ENCODE measurements at places on chromosomes 2 and 18.
A peak's percentile ranks its signal among the peaks of the same experiment; 100 is the strongest.

- no peak for DNase-seq
These were observed 259.2 kb downstream of the IRS1 start for GRCh38 chr2:226540204-226540994.

GRCh38 chr2:62140426-62141141 is 55.3 kb upstream of the B3GNT2 start:
- DNase-seq: no peak

GRCh38 chr2:236767941-236768340 is 198.3 kb downstream of the ACKR3 start:
- DNase-seq: peak; percentile 88

GRCh38 chr2:134782792-134783191 is 55.6 kb upstream of the ACMSD start:
- DNase-seq: peak; percentile 84

- DNase-seq: peak; percentile 62
These were observed 761.8 kb upstream of the ACVR2A start for GRCh38 chr2:147082850-147083522.

DNA sequence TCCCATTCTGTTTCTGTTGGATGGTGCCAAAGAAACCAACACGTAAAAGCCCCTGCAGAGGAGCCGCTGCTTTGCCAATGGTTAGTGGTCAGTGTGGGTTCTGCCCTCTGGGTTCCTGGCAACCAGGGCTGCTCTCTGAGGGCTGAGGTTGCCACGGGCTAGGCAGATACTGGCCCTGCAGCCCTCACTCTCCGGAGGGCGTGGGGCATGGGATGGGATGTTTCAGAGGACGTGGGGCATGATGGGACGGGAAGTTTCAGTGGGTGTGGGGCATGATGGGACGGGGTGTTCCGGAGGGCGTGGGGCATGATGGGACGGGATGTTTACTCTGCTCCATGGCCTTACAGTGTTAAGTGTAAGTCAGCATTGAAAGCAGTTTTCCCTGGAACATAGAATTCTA is 34.2 kb downstream of the ADI1 start:
- no peak for DNase-seq

- DNase-seq: peak; percentile 76
These were observed 218.7 kb upstream of the PIEZO2 start for GRCh38 chr18:11368020-11368419.

DNA sequence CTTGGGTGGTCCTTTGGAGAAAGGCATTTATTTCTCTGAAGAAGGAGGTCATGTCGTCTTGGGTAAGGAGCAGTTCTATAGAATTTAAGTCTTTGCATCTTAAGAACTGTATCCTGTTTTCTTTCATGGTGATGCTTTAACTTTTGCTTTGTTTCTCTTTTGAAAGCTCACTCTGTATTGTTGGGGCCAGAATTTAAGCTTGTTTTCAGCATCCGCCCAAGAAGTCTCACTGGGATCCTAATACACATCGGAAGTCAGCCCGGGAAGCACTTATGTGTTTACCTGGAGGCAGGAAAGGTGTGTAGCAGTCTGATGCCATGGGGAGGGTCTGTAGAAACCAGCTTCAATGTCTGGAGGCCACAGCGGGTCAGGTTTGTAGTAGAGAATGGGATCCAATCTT is 64.7 kb upstream of the TTC39C start:
- DNase-seq: no peak

DNA sequence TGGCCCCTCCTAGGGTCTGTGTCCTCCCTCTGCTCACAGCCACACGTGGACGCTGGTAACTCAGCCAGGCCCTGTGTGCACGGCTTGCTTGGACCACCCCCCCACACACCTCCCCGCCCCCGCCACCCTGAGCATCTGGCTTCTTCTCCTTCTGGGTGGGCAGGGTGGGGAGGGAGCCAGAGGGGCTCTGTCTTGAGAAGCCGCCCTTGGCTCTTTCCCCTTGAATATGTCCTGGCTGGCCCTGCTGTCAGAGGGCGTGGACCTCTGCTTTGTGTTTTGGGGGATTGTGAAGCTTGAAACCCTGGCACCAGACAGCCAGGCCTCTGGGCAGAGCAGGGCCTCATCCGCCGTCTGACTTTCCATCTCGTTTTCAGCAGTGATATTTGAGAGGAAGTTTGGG is 72.1 kb downstream of the GLI2 start:
- DNase-seq: no peak

GRCh38 chr2:178306352-178307073 is 112.2 kb downstream of the OSBPL6 start:
- peak; percentile 30 for DNase-seq

- no peak for DNase-seq
These were observed 11.2 kb upstream of the MYO3B start for GRCh38 chr2:170166735-170167134.

DNA sequence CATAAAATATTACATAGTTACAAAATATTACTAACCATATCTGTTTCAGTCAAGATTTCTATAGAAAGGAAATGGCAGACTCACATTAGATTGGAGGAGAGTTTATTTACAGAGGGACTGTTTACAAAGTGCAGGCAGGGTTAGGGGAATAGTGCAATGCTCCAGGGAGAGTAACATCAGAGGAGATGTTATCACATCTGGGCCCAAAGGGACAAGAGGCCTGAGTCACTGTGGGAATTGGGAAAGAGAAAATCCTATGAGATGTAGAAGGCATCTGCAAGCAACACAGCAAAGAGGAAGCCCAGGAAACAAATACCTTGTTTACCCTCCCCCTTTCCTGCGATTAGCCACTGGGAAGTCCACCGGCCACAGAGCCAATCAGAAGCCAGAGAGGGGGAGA is 227.3 kb upstream of the TANK start:
- no peak for DNase-seq

GRCh38 chr2:141271346-141271745 is 859.5 kb downstream of the LRP1B start:
- DNase-seq: no peak

- DNase-seq: no peak
These were observed 166.0 kb downstream of the NCK2 start for GRCh38 chr2:105910497-105911238.

All from inflammatory macrophage treated with lipopolysaccharide for 4 hours (primary cell).